ENCODE measurements at places on chromosomes 16 and 17. TPM values are rescaled to one million over a fixed set of nuclear protein-coding genes. Genes with fewer than 3 reads are reported as not detected.

CEP295NL gene
- 0.32 TPM for total RNA-seq

NPIPA3 gene
- 1.7 TPM for total RNA-seq

MARVELD3 gene
- 0.27 TPM for total RNA-seq

GPS1 gene
- 148 TPM for total RNA-seq

IKZF3 gene
- not detected for total RNA-seq

TOM1L1 gene
- 31.5 TPM for total RNA-seq

TBC1D3I gene
- 0.21 TPM for total RNA-seq

TSC2 gene
- total RNA-seq = 32.0 TPM

KRTAP4-9 gene
- not detected for total RNA-seq

EFNB3 gene
- 1.3 TPM for total RNA-seq

OR1A1 gene
- not detected for total RNA-seq

NPIPB6 gene
- total RNA-seq = 1.2 TPM

RAB11FIP3 gene
- total RNA-seq = 28.1 TPM

C16orf96 gene
- 0.02 TPM for total RNA-seq

LAT gene
- total RNA-seq = 2.7 TPM

HSD17B2 gene
- total RNA-seq = not detected

TEKT1 gene
- total RNA-seq = 0.07 TPM

EVPL gene
- 17.0 TPM for total RNA-seq

ZP2 gene
- total RNA-seq = not detected

KATNIP gene
- 13.1 TPM for total RNA-seq

ABCC12 gene
- 0.02 TPM for total RNA-seq

CHMP1A gene
- 95.6 TPM for total RNA-seq

RPRML gene
- total RNA-seq = 0.74 TPM

DNAI2 gene
- total RNA-seq = not detected

CFAP97D1 gene
- 0.01 TPM for total RNA-seq

INCA1 gene
- total RNA-seq = 1.6 TPM

PRDM7 gene
- 0.02 TPM for total RNA-seq

All from A549 treated with AZD2906 at 1 μM for 4 hours (cell line).